ENCODE measurements at places on chromosomes 11 and 22. TPM values are rescaled to one million over a fixed set of nuclear protein-coding genes. Genes with fewer than 3 reads are reported as not detected.

DNA sequence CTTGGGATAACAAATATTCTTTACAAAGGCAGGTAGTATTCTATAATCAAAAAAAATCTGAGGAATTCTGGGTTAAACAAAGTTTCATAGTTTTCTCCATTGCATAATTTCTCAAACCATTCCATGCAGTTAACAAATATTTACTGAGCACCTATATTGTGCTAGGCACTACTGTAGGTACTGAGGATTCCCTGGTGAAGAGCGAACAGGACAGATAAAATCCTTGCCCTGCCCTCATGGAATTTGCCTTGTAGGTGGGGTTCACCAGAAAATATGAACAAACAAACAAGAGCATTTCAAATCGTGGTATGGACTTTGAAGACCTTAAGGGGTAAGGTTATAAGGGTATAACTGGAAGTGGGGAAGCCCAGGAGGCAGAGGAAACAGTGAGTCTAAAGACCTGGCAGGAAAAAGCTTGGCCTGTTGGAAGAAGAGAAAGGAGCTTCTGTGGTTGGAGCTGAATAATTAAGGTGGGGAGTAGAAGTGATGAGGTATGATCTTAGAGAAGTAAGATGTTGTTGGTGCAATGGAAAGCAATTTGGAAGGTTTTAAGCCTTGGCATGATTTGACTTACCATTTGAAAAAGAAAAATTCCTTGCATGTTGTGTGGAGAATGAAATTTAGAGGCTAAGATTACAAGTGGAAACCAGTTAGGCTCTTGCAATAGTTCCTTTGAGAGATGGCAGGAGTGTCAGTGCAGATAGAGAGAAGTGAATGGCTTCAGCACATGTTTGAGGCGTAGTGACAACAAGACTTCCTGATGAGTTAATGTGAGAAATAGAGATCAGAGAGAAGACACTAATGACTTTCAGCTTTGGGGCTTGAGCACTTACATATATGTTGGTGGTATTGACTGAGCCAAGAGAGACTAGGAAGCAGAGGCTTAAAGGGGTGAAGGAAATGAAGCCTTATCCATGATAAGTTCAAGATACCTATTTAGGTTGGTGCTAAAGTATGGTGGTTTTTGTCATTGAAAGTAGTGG is 55.7 kb upstream of the PICALM start:
- H3K4me3 ChIP-seq: peak overlapping the region; percentile 14
- DNase-seq: no peak
- H3K27me3 ChIP-seq: peaks cover 21% of the 10 kb centered on the region
- H3K36me3 ChIP-seq: peaks cover 4% of the 10 kb centered on the region
- peaks cover 32% of the 10 kb centered on the region for H3K4me1 ChIP-seq
- H3K27ac ChIP-seq: no peak overlapping the region

DNA sequence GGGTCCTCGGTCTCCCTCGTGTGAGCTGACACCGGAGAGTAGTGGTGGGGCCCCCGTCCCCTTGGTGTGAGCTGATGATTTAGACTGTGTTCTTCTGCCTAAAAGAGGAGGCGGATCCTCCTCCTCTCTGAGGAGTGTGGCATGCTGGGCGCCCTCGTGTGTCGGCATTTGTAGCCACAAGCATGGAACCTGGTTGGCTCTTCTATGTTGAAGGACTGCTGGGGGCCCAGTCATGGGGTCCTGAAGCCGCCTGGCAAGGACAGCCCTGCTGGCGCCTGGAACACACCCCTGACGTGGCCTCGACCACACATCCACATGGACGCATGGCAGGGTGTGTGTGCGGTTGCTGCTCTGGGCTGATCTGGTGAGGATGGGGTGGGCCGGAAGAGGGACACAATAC is 50.2 kb downstream of the AP2A2 start:
- H3K36me3 ChIP-seq: no peaks in the 10 kb centered on the region
- H3K4me3 ChIP-seq: no peak overlapping the region
- peak; percentile 12 for DNase-seq
- H3K27me3 ChIP-seq: no peaks in the 10 kb centered on the region
- H3K4me1 ChIP-seq: peaks cover 20% of the 10 kb centered on the region

- peaks cover 3% of the 10 kb centered on the region for H3K36me3 ChIP-seq
- peaks cover 15% of the 10 kb centered on the region for H3K4me1 ChIP-seq
- no peak for DNase-seq
- no peak overlapping the region for H3K27ac ChIP-seq
- H3K4me3 ChIP-seq: no peak overlapping the region
These were observed 21.6 kb downstream of the IMMP1L start for GRCh38 chr11:31487848-31488247.

- no peak overlapping the region for H3K4me3 ChIP-seq
- H3K4me1 ChIP-seq: no peaks in the 10 kb centered on the region
- no peak overlapping the region for H3K27ac ChIP-seq
- peaks cover 8% of the 10 kb centered on the region for H3K27me3 ChIP-seq
- H3K36me3 ChIP-seq: no peaks in the 10 kb centered on the region
- no peak for DNase-seq
These were observed 547.6 kb downstream of the BUD13 start for GRCh38 chr11:116225236-116225635.

DNA sequence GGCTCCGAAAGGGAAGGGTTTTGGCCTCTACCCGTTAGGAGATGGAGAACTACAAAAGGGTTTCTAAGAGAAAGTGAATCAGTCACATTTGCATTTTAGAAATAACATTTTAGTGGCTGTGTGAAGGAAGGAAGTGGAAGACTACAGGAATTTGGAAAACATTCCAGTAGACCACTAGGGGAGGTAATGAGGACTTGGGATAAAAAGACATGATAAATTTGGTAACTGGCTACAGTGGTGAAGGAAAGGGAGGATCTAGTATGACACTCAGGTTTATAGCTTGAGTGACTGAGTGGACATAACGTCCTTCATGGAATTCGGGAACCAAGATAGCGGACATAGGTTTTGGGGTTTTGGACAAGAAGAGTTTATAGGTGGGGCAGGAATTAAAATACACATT is 7.0 kb upstream of the RRM1 start:
- no peak for DNase-seq
- H3K36me3 ChIP-seq: peaks cover 18% of the 10 kb centered on the region
- H3K27me3 ChIP-seq: no peaks in the 10 kb centered on the region
- peak overlapping the region; percentile 66 for H3K27ac ChIP-seq
- peaks cover 45% of the 10 kb centered on the region for H3K4me1 ChIP-seq

- H3K27ac ChIP-seq: no peak overlapping the region
- DNase-seq: no peak
These were observed 4.4 kb downstream of the TMPRSS6 start for GRCh38 chr22:37105154-37105553.

DNA sequence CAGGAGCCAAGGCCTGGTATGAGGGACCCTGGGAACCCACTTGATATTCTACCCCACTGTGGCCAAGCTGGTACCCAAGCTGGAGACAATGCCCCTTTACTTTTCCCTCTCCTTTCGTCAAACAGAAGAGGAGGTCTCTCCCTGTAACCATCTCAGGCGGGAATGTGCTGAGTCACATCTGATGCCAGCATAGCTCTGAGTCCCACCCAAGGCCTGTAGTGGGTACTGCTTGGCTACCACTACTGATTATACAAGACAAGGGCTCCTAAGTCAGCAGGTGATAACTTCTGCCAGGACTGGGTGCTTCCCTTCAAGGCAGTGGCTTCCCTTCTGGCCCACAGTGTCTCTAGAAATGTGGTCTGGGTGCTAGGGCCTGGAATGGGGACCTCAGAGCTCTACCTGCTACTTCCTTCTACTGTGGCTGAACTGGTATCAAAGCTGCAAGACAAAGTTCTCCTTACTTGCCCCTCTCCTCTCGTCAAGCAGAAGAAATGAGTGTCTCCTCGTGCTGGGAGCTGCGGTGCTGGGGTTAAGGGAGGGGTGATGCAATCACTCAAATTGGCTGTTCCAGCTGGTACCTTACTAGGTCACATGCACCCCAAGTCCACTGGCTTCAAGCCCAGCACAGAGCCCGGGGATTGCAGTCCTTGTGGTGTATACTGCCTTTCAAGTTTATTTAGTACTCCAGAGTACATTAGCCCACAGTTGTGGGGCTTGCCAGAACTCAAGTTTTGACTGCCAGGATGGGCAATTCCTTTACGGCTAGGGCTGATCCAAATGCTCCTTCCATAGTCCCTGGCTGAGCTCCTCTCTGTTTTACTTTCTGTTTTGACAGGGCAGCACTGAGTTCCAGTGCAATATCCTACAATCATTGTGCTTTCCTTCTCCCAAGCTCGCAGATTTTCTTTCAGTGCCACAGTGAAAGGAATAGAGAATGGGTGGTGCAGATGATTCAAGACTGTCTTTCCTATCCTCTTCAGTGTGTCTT is 419.7 kb upstream of the CNTN5 start:
- no peak overlapping the region for H3K27ac ChIP-seq
- DNase-seq: no peak
- no peaks in the 10 kb centered on the region for H3K36me3 ChIP-seq
- no peaks in the 10 kb centered on the region for H3K27me3 ChIP-seq

The ENTHD1 gene
- total RNA-seq: 0.77 TPM
